Activated naive CD4-positive, alpha-beta T cell treated with anti-CD3 and anti-CD28 coated beads, Interleukin-2, amount 10 ng/mL, durations not matched to agents 5 hours and 36 hours (primary cell): ENCODE measurements at places on chromosomes 13 and 19. TPM values are rescaled to one million over a fixed set of nuclear protein-coding genes. Genes with fewer than 3 reads are reported as not detected.

The HPN gene
- total RNA-seq: not detected

The ZNF491 gene
- 1.8 TPM for total RNA-seq

The RASGRP4 gene
- 1.4 TPM for total RNA-seq

The CRX gene
- not detected for total RNA-seq

The KLF16 gene
- 23.4 TPM for total RNA-seq

The CDX2 gene
- not detected for total RNA-seq

The IGFL3 gene
- not detected for total RNA-seq

The LYL1 gene
- 9.1 TPM for total RNA-seq

The EDNRB gene
- total RNA-seq: not detected

The CGB3 gene
- total RNA-seq: not detected

The CCDC169 gene
- 0.38 TPM for total RNA-seq

The KIR2DL3 gene
- 0.38 TPM for total RNA-seq

The HS6ST3 gene
- not detected for total RNA-seq

The PDCD5 gene
- total RNA-seq: 107 TPM

The ZNF45 gene
- 15.3 TPM for total RNA-seq

The DPF1 gene
- total RNA-seq: 0.51 TPM

The ZNF681 gene
- total RNA-seq: 4.2 TPM

The SIGLECL1 gene
- not detected for total RNA-seq

The SEMA6B gene
- not detected for total RNA-seq

The NLRP5 gene
- not detected for total RNA-seq

The FUT6 gene
- total RNA-seq: 0.18 TPM

The OR10H1 gene
- not detected for total RNA-seq

The NR2C2AP gene
- total RNA-seq: 25.6 TPM

The NKPD1 gene
- total RNA-seq: 0.35 TPM

The IRGQ gene
- 12.2 TPM for total RNA-seq

The LRRC4B gene
- total RNA-seq: not detected

The KATNAL1 gene
- 16.4 TPM for total RNA-seq

The ANKRD10 gene
- 114 TPM for total RNA-seq

The RB1 gene
- 41.8 TPM for total RNA-seq

The DMKN gene
- not detected for total RNA-seq

The PRR12 gene
- total RNA-seq: 40.8 TPM

The APOC4 gene
- total RNA-seq: not detected

The CNMD gene
- not detected for total RNA-seq

The OR7D2 gene
- total RNA-seq: 0.07 TPM

The CCL25 gene
- total RNA-seq: 6.0 TPM

The ZNF534 gene
- not detected for total RNA-seq
